Stimulated activated naive CD8-positive, alpha-beta T cell treated with anti-CD3 and anti-CD28 coated beads, Interleukin-15, Interleukin-2, amounts not matched to agents 100 U/mL and 50 U/mL, for 24 hours (primary cell): ENCODE measurements at places on chromosomes 2 and 18.

DNA sequence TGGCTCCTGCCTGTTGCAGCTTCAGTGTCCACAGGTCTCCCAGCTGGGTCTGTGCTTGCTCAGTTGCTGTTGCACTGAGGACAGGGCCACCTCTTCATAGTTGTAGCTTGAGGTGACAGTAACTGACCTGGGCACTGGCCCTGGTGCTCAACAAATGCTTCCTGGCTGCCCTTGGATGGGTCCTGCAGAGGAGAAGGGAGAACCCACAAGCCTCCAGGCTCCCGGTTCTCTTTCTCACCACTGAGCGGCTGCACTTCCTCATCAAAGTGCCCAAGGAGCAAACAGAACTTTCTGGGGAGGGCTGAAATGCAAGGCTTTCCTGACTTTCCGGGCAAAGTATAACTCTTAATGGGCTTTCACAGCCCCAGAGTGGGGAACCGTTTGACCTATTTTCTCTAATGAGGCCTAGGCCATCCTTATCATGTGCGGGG, 38.7 kb downstream of the LCT start:
- no peak for DNase-seq

GRCh38 chr18:48719974-48720654, 181.3 kb downstream of the CTIF start:
- DNase-seq, result no peak

DNA sequence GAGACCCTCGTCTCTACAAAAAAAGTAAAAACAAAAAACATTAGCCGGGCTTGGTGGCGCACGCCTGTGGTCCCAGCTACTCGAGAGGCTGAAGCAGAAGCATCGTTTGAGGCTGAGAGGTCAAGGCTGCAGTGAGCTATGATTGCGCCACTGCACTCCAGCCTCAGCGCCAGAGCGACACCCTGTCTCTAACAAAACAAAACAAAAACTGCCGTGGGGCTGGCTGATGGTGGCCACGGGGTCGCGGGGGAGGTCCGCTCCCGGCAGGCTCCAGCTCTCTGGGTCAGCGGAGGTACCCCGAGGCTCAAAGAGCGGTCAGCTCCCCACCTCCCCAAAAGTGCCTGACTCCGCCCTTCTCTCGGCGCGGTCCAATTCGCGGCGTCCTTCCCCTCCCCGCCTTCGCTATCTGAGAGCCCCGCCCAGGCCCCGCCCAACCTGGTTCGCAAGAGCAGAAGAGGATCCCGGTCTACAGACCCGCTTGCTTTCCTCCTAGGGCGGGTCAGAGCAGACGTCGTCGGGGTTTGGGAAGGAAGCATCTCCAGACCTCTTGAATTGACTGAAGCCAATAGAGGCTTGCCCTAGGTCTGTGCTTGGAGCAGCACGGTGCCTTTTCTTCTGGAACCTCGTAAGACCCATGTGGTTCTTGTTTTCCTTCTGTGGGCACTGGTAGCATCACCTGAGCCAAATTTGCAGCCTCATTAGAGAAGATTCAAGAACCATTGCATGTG, 7.8 kb downstream of the RAX start:
- peak; percentile 51 for DNase-seq

DNA sequence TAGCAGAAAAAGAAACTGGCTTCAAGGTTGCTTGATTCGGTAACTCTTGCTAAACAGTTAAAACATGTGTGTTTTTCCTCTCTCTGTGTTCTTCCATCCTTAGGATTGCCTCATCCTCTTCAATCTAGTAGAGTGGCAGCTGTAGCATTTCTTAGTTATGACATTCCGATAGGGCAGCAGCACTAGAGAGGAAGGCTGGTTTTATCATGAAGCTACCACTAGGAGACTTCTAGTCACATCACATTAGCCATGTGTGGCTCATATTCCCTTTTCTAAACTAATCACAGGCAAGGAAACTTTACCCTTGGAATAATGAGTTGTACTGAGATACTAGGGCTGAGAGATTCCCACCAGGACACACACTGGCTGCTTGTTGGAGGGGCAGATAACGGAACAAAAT, 187.6 kb downstream of the DOK6 start:
- DNase-seq, result no peak

DNA sequence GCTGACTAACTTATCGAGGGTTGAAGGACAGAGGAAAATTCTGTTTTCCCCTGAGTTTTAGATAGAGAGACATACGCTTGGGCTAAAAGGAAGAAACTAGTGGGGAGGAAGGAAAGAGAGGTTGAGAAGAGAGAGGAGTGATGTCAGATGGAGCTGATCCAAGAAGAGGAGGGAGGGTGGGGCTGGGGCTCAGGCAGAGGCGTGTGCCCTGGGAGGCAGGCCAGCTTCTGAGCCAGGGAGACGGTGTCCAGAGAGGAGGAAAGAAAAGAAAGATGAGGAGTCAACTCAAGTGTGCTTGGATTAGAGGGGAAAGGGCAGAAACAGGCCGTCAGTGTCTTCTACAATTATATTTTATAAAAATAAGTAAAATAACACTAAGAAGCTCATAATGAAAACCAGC, 56.2 kb downstream of the EMILIN2 start:
- no peak for DNase-seq

DNA sequence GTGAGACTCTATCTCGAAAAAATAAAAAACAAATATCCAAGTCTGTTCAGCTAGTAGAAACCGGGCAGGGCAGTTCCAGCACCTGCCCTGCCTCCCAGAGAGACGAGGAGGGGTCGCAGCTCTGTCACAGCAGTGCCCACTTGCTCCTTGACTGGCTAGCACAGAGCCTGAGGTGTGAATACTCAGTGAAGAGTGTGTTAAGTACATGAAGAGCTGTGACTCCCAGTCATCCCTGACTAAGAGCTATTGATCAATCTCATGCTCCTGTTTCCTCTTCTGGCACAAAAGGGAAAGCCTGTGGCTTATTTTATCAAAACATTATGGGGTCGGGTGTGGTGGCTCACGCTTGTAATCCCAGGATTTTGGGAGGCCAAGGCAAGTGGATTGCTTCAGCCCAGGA, 83.0 kb upstream of the FZD7 start:
- DNase-seq, result no peak

- no peak for DNase-seq
Observed at GRCh38 chr18:24197412-24197811, 58.5 kb downstream of the CABYR start.

DNA sequence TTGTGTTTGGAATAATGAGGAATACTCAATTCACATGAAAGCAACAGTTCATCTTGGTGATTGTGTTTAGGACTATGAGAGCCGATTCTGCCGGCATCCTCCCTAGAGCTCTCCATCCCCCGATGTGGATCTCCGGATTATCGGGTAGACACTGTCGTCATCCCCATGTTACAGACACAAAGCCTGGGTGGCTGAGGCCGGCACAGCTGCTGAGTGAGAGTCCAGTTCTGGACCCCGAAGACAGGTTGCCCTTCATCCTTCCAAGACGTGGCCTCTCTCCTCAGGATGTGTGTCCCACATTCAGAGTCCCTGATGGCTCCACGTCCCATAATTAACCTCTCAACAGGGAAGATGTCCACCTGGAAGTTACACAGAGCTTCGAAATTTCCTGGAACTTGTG, 129.3 kb downstream of the HDAC4 start:
- DNase-seq, result no peak

DNA sequence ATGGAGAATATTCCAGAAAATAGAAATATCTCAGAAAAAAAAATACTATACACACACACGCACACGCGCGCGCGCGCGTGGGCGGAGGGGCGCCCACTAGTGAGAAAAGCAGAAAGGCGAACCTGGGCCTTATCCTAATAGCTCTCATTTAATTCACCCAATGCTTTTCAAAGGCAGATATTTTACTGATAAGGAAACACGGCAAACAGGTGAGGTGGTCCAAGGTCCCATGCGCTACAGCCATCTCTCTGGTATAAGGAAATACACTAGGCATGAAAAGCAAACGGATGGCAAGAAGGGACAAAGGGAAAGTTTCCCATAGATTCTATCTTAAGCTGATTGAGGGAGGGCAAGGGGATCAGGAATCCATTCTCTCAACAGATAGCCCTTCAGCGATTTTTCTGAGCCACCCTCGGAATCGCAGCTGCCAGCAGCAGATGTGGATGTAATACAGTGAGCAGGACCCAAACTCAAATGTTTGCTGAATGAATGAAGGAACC, 136.7 kb downstream of the TMEM247 start:
- DNase-seq, result peak; percentile 14

DNA sequence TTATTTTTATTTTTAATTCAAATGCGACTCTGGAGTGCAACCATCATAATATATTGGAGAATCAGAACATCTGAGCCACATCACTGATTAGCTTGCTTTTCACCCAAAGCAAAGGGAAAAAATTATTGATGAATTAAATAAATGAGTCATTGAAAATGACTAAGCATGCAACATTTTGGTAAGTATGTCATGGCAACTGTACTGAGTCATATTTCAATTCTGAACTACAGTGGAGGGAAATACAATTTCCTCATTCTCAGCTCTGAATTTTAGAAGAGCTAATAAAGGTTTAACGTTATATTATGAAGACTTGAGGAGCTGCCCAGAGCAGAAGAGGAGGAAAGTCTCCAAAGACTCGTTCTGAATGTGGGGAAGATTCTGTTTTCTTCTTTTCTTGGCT, 89.6 kb upstream of the CCDC68 start:
- no peak for DNase-seq

DNA sequence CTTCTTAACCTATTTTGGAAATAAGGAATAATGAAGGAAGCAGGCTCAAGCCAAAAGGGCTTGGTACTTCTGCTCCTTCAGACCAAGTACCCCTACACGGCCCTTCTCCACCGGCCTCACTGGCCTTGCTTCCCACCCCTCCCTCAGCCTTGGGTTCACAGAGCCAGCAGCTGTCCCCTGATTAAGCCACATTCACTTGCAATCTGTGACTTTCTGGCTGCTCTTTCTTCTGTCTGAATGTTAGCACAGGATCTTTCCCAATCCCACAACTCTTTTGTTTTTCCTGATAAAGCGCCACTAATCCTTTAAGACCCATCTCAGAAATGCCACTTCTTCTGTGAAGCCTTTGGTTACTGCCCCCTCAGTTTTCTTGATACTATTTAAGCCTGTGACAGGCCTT, 52.4 kb downstream of the REEP1 start:
- DNase-seq, result no peak

GRCh38 chr2:186307871-186308270, 178.2 kb upstream of the ZC3H15 start:
- no peak for DNase-seq

- DNase-seq, result peak; percentile 70
Observed at GRCh38 chr2:239548451-239548871, 147.6 kb upstream of the HDAC4 start.

DNA sequence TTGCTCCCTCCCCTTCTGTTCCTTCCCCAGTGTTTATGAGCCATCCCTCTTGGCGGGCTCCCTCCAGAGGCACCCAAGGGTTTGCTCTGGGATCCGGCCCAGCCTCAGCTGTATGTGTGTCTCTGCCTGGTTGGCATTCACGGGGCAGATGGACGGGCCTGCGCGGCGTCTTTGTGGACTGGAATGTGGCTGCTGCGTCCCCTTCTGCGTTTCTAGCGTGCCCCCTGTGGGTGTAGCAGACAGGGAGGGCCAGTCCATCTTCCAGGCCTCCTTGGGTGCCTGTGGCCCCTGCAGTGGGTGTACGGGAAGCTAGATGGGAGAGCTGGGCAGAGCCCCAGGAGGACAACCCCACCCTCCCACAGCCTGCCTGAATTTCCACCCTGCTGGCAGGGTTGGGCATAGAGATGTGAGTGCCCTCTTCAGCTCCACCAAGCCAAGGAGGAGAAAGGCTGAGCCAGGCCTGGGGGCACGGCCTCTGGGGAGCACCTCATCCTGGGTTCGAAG, 15.7 kb downstream of the GPC1 start:
- DNase-seq, result no peak

DNA sequence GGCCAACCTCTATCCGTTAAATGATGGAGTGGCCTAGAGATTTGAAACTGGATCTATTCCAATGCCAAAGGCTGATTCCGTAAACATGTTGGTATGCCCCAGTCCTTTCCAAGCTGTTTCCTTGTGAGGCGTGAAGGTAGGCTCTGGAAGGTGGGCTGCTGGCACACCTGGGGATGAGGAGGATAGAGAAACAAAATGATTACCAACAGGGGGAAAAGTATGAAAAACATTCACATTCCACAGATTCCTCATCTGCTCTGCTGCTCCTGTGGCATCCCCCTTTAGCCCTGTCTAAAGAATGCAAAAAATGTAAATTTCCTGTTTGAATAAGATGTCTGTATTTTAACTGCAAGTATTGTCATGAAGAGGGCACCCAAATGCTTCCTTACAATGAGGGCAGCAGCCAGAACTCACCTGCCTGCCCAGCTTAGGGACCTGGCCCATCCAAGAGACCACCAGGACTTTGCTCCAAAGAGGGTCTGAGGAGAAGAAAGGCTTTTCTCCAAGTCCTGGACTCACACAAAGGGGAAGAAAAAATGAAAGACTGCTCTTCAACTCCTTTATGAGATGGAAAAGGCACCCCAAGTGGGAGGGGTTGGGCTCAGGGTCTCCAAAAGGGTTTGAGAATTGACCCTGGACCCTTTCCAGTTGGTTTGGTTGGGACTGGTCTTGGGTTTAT, 132.3 kb upstream of the PELI1 start:
- DNase-seq, result no peak

- DNase-seq, result no peak
Observed at GRCh38 chr2:23944527-23944926, 4.3 kb downstream of the UBXN2A start.
